ENCODE measurements at places on chromosomes 4 and X.

DNA sequence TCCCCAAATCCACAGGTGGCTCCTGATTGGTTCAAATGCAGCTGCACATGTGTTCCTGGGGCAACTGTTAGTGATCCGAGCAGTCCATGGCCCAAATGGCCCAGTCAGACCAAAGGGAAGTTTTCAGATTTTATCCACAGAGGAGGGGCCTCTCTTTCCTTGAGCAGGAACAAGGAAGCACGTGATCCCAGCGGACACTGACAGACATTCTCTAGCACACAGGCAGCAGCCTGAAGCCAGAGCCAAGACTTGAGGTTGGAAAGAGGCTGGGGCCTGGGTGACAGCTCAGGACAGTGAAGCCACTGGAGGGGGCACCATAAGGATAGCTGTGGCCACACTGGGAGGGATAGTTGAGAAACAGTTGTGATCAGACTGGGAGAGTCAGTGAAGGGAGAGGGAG, 3.5 kb upstream of the ZFP92 start:
- DNase-seq, result no peak

- no peak for DNase-seq
Measured at GRCh38 chr4:125072269-125072668, 242.5 kb upstream of the FAT4 start.

DNA sequence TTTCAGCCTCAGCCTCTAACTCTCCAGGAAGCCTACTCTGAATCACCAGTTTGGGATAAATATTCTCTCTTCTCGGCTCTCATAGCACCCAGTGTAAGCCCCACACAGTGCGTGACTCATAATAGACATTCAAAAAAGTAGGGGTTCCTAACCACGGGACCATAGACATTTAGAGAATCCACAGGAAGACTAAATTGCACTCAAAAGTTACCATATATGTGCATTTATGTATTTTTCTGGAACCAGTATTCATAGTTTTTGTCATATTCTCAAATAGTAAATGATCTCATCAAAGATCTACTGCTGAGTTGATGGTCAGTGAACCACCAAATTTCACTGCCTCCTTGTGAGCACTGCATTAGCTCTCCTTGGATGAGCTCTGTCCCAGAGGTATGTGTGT, 625.7 kb downstream of the SMARCA1 start:
- no peak for DNase-seq

DNA sequence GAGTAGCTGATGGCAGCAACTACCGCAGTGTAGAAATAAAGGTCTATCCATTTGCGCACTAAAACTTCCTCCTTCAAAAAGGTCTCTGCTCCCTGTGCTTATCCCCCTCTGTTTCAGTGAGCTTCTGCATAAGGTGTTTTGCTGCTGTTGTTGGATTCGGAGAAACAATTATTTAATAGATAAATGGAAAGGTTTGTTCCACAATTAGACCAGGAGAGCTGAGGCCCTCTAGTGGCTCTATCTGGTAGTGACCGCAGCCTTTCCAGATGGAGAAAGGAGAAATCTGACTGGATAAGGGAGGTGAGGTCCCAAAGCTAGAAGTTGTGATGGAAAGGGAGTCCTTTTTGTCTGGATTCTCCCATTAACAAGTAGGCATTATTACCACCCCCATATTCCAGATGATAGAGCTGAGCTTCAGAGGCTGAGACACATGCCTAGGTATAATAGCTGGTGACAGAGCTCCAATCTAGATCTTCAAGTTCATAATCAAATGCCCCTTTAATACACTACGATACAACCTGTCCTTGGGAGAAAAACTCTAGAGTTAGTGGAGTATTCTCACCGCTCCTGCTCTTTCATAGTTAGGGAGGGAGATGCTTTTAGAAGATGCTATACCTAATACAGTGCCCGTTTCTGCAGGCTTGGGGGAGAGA, 5.1 kb upstream of the GABRQ start:
- DNase-seq, result no peak

GRCh38 chrX:134460862-134461220, 876 bp downstream of the HPRT1 start:
- DNase-seq, result no peak

DNA sequence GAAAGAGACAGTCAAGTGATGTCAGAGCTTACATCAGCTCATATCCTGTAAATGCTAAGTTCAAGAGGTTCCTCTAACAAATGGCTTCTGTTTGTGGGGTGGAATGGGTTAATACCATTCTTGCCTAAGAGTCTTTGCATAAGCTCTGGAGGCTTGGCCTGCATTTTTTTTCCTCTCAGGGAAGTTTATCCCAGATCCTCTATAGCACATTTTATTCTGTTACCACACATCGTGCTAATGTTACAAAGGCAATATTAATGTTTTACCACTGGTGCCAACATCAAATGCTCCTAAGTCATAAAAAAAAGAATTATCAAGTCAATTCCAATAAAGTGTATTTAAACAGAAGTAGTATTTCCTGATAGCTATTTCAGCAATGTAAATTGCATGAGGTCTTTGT, 2.9 kb upstream of the ADH6 start:
- no peak for DNase-seq

GRCh38 chrX:153906126-153906917, 1.8 kb downstream of the AVPR2 start:
- no peak for DNase-seq

GRCh38 chr4:4866866-4867374, 7.5 kb downstream of the MSX1 start:
- no peak for DNase-seq

DNA sequence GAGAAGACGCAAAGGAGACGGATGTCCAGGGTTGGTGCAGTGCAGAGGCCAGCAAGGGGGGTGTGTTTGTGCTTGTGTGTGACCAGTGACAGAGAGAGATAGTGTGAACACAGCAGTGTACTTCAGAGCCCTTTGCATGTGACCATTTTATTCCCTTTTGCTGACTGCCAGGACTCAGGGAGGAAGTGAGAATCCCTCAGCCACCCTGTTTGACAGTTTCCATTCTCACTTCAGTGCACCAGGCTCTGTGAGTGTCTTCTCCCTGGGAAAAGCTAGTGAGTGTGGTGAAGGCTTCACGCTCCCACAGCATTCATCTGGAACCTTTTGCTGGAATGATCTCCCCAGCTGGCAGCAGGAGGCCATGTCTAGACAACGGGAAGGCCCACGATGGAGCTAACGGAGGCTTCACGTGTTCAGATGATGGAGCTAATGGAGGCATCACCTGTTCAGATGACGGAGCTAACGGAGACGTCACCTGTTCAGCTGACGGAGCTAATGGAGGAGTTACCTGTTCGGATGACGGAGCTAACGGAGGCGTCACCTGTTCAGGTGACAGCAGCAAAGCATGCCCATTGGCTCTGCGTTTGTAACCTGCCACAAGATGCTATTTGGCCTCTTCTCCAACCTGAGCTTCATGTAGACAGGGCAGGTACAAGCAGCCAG, 195.4 kb downstream of the AFAP1 start:
- no peak for DNase-seq

DNA sequence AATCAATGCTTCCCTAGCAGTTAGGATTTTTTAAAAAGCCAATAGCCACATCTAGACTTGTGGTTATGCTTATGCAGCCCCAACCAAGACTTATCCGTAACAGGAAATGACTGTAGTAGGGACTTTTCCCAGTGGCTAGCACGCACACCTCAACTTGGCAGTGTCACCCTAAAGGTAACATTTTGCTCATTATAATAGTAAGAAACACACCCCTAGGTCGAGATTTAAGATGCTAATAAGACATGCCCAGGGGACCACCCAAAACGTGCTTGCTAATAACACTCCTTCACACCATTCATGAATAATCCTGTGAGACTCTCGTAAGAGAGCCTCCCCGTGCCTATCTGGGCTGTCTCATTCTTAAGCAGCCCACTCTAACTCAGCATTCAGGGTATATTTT, 195.3 kb downstream of the CHIC1 start:
- no peak for DNase-seq

- DNase-seq, result no peak
Measured at GRCh38 chr4:68358988-68359387, 9.1 kb upstream of the YTHDC1 start.

GRCh38 chr4:123862812-123863211, 466.2 kb downstream of the SPRY1 start:
- no peak for DNase-seq

DNA sequence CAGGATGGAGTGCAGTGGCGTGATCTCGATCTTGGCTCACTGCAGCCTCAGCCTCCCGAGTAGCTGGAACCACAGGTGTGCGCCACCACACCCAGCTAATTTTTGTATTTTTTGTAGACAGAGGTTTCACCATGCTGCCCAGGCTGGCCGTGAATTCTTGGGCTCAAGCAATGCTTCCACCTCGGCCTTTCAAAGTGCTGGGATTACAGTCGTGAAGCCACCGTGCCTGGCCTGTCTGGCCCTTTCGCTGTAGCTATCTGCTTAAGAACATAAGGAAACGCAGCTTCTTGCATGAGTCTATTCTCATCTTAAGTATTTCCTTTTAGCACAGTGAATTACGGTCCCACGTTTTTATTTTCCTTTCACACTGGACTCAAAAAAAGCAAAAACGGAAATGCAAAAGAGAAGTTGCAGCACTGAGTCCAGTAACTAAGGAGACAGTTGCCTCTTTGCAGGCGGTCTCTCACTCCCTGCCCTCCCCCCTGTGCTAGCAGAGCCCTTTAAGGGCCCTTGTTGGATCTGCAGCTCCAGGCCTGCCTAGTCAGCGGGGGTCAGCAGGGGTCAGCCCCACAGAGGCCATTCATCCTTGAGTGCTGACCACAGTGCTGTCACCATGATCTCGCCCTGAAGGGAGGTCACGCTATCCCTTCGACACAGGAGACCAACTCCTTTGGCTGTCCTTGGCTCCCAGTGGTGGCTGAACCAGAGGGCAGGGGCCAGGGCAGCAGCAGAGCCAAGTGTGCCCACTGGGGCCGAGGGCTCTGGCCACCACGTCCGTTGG, 21.8 kb upstream of the TBC1D14 start:
- no peak for DNase-seq

DNA sequence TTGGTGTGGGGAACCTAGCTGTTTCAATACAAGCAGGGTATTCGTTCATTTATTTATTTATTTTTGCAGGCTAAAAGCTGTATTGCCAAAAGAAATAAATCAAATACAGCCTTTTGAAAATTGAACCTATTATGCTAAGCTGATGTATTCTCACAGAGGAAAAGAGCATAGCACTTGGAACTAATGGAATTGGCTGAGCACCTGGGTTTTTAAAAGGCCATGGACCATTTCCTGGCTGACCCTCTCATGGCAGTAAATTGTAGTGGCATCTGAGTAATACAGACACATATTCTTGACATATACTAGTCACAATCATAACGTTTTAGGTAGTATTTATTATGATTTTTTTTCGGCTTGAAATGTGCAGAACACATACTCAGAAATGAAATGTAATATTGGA, 71.8 kb upstream of the ALG13 start:
- DNase-seq, result no peak

- DNase-seq, result no peak
Measured at GRCh38 chr4:108690738-108691137, 40.3 kb downstream of the OSTC start.

DNA sequence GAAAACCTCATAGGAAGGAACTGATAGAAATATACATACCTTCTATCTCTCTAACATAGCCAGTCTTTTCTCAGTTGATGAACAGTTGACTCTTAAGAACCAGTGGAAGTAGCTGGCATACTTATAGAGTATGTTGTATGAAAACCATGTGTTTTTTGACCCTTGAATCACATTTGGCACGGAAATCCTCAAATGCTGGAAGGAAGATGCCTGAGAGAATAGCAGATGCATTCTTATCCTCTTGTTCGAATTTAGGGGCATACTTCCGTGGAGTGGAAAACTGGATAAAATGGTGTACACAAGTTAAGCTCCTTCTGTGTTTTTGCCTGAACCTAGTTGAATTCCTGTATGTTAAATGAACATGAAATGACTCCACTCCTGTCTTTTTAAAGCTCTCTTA, 145.5 kb downstream of the PCDH7 start:
- DNase-seq, result no peak

- no peak for DNase-seq
Measured at GRCh38 chr4:8732092-8732491, 139.5 kb downstream of the CPZ start.

DNA sequence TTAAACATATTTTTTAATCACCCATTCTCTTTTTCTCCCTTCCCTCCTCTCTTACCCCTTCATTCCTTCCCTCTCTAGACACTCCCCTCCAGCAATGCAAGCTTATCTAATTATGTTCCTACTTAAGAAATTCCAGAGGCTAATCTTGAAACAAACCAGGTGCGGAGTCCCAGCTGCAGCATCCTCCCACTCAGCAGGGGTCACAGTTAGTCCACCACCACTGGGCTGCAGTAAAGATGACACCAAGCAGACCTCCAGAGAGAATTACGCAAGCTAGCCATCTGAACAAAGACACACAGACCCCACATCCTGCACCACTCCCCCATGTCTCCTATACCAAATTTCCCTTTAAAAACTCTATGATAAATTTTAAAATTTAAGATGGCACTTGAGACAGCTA, 13.9 kb upstream of the SEC24B start:
- no peak for DNase-seq

DNA sequence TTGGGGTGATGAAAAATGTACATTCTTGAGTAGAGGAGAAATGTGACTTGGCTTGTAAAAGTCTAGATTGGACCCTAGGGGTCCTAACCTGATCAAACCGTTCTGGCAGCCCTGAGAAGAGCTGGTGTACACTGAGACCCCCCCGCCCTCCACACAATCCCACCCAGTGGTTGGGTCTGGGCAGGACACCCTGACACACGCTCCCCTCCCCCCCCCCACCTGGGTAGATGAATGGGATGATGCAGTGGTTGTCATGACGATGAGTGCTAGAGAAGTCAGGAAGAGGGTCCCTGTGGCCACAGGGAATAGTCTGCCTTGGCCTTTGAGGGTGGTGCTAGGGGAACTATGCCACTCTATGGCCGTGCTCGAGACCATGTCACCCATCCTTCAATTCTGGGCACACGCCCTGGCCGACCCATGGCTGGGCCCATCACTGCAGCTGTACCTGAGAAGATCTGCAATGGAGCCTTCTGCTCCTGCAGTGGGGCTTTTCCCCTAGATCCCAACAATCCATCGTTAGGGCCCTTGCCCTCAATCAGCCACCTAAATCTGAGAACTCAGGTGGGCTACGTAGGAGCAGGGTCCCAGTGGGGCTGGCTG, 4.4 kb downstream of the CDK16 start:
- no peak for DNase-seq

DNA sequence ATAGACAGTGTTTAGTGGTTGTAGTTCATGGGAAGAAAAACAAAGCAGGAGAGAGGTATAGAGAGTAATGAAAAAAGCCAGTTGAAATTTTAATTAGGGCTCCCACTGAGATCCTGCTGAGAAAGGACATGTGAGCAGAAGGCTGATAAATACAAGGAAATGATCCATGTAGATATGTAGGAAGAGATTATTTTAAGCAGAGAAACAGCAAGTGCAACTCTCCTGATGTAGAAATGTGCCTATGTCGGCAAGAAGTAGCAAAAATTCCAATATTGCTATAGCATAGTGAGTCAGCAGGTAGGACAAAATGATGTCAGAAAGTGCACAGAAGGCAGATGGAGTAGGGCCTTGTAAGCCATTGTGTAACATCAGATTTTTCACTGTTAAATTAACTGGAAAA, 1027.3 kb downstream of the PCDH18 start:
- no peak for DNase-seq
